Ovary (tissue), 10 donors: ENCODE measurements at places on chromosomes 7 and 10. TPM values are rescaled to one million over a fixed set of nuclear protein-coding genes. Genes with fewer than 3 reads are reported as not detected.

ZDHHC4 gene
- polyA plus RNA-seq: 92.0 TPM

HNRNPH3 gene
- 337 TPM for polyA plus RNA-seq

ZNF655 gene
- polyA plus RNA-seq: 33.0 TPM

CTTNBP2 gene
- 6.7 TPM for polyA plus RNA-seq

CPED1 gene
- polyA plus RNA-seq: 42.1 TPM

LRRC17 gene
- polyA plus RNA-seq: 102 TPM

SFMBT2 gene
- 8.5 TPM for polyA plus RNA-seq

GRCh38 chr10:111122127-111122526 is 45.3 kb downstream of the ADRA2A start:
- no peak for DNase-seq

DNA sequence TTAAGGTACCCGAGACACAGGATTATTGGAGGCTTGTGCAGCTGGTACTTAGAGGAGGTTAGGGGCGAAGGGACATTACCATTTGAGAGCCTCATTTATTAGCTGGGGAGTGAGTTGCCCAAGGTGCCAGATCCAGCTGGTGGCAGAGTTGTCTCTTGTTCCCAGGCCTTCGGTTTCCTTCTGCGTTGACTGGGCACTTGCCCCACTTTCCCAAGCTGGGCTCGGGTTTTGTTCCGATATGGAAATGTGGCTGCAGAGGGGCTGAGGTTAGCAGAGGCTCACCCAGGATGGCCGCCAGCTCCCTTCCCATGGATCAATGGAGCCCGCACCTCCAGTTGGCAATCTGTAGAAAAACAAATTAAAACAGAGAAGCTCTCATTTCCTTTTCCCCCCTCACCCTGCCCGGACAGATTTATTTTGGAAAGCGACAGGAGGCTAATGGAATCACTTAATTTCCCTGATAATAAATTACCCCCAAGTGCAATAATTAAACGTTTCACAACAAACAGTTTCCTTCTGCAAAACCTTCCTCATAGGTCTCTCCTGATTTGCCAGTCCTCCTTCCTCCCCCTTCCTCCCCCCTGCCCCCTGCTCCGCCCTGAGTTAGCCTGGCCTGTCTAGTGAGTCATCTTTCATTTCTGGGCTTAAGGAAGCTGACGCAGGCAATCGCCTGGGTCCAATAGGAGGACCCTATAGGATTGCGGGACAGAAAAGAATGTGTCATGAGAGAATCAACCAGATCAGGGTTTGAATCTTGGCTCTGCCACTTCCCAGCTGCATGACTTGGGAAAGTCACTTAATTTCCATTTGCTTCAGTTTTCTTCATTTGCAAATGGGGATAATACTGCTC is 51.7 kb downstream of the ADRA2A start:
- DNase-seq: no peak

- DNase-seq: no peak
Measured at GRCh38 chr10:91416339-91416855, 6.3 kb downstream of the HECTD2 start.

GRCh38 chr7:50867034-50867356 is 84.3 kb upstream of the GRB10 start:
- DNase-seq: no peak

DNA sequence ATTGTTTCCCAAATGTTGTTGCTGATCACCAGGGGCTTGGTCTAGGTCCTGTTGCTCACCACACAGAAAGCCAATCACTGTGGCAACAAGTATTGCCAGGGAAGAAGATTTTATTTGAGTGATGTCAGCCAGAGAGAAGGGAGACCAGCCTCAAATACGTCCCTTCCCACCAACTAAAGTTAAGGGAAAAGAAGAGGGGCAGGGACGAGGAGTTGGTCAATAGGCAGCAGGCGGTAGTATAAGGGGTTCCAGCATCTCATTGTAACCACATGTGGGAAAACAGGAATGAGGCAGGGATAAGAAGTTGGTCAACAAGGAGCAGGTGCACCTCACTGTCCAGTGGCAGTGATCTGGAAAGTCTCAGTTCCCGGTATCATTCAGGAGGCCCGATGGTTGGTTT is 138.9 kb upstream of the KCNMA1 start:
- no peak for DNase-seq

DNA sequence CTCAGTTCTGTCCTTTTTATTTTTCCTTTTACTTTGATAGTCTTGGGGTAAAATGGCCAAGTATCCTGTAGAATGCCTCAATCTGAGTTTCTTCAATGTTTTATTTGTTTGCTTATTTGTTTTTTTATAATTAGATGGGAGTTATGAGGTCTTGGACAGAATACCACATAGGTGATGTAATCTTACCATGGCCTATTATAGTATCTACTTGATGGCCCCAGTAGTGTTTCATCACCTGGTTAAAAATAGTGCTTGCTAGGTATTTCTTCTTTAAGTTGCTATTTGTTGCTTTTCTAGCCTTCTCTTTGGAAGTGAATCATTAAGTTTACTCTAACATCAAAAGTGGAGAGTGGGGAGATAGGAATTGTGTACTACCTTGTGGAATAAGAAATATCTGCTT is 1020.0 kb upstream of the KCND2 start:
- DNase-seq: no peak

DNA sequence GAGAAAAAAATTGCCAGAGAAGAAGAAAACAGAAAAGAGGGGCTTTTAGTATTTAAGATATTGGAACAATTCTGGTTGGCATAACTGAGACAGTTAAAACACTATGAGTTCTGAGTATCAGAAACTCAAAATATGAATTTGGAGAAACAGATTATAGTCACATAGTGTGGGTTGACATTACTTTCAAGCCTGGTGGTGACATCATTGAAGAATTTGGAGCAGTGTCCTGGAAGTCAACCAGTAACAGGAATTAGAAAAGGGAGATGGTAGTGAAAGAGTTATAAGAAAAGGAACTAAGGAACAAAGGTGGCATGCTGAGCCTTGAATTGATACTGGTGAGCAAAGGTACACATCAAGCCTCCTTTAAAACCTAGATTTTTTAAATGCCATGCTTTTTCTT is 88.2 kb downstream of the ZNF438 start:
- DNase-seq: no peak

DNA sequence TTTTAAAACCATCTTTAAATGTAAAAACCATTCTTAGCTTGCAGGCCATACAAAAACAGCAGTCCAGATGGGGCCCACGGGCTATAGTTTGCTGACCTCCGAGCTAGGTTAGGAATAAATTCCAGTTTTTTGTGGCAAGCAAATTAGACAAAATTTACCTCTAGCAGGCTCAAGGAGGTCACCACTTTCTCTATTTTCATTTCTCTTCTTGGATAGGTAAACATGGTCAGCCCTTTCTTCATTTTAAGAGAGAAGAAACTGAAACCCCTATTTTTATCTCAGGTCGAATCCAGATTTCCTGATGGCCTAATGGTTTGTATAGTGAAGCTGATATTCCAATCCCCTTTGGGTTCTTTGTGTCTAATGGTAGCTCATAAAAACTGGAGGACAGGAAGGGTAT is 10.7 kb downstream of the IKZF5 start:
- no peak for DNase-seq

- DNase-seq: no peak
Measured at GRCh38 chr7:121331574-121331973, 2.8 kb downstream of the WNT16 start.

DNA sequence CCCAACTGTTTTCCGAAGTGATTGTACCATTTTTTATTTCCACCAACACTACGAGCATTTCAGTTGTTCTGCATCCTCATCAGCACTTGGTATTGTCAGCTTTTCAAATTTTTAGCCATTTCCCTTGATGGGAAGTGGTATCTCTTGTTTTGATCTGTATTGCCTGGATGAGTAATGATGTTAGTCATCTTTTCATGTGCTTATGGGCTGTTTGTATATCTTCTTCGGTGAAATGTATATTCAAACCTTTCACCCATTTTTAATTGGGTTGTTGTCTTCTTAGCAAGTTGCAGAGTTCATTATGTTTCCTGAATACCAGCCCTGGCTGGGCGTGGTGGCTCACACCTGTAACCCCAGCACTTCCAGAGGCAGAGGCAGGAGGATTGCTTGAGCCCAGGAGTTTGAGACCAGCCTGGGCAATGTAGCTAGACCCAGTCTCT is 22.1 kb downstream of the CLIP2 start:
- no peak for DNase-seq

GRCh38 chr10:53209944-53210611 is 437.5 kb upstream of the MBL2 start:
- DNase-seq: no peak

DNA sequence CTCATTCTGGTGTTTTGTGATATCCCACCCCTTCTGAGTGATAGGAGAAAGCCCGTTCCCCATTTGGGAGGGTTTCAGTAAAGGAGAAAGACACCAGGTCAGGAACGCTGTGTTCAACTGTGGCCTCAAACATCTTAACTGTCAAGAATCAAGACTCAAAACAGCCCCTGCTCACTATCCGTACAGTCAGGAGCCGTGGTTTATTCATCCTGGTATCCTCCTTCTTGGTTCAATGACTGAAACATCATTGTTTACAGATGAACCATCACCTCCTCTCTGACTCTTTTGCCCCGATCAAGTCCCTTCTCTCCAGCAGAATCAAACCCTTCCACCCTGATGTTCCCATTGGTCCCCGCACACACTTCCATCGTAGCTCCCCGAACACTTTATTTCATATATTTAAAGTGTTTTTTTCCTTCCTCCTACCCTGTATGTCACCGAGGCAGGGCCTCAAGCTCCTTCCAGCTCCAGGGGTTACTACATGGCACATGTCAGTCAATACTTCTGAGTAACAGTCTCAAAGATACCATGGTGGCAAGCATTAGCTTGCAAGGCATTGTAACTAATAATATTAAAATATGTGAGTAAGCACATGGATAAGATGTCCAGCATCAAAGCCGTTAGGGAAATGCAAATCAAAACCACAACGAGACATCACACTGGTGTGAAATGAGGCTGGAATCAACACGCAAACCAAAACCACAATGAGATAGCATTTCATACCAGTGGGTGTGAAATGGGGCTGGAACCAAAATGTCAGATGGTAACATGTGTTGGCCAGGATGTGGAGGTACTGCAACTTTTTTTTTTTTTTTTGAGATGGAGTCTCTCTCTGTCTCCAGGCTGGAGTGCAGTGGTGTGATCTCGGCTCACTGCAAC is 124.7 kb upstream of the C1QL3 start:
- DNase-seq: no peak

DNA sequence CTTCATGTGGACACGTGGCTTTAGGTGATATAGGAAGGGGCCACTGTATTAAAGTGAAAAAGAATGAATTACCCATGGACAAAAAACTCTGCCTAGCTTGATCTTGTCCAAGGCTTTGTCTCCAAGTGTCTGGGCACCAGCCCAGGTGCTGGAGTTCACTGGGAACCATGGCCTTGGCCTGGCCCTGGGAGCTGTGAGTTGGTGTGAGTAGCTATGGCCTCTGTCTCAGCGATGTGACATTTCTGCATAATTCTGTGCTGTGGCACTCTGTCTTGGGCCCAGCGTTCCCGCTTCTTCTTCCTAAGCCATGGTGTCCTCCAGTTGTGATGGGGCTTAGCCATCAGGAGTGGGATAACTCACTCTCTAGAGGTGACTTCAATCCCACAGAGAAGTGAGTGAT is 119.0 kb upstream of the PPP2R2D start:
- no peak for DNase-seq

DNA sequence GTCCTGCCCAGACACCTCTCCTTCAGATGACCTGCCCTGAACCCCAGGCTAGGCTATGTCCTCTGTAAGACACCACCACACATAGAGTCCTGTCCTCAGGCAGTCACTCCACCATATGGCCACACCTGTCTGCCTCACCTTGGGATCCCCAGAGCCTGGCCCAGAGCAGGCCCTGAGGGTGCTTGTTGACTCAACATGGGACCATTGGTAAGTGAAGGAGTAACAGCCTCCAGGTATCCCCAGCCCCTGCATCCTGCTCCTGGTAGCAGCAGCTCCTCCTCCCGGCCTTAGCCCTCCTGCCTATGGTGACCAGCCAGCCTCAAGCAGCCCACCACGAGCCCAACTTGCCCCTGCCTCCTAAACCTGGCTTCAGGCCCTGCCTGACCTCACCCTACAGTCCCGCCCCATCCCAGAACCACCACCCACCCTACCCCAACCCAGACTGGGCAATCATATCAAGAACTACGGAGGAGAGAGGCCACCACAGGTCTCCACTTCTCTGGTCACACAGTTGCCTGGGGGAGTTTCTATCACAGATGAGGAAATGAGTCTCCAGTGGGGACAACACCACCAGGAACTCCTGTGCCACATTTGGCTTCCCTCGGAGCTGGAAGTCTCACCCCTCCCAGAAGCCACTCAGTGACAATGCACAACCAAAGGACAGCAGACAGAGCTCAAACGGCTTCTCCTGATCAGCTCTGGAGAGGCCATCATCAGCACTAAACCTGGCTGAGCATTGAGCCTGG is 136.6 kb downstream of the GRID1 start:
- DNase-seq: no peak

GRCh38 chr10:116737627-116738327 is 4.6 kb downstream of the HSPA12A start:
- DNase-seq: peak; percentile 23

- DNase-seq: no peak
Measured at GRCh38 chr10:22265839-22266537, 48.2 kb upstream of the EBLN1 start.

DNA sequence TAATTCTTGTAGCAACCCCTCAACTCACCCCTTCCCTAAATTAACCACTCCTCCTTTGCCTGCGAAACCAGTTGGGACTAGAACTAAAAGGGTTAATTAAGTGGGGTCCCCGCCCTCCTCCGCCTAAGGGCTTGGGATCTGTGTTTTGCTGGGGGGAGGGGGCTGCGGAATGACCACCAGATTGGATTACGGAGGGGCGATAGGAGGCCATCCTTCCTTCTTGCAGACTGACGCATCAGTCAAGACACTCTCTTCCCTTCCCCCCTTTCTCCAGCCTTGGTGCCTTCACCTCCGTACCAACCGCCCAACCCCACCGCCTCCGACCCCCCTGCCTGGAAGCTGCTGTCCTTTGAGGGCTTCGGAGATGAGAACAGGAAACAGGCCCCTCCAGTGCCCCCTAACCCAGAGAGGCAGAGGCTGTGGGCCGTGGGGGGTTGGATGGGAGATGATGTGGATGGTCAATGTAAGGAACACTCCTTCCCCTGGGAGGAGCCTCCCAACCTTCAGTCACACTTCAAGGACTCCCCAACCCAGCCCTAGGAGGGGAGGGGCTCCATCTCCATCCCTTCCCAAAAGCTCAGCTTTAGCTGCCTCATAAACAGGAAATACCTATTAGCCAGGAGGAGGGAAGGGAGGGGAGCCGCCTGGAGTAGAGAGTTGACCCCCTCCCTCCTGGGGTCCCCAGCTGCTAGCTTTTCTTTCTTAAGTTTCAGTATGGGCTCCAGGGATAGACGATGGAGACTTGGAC is 997 bp upstream of the LDB1 start:
- DNase-seq: peak; percentile 95

GRCh38 chr7:28364082-28364481 is 48.2 kb upstream of the CREB5 start:
- no peak for DNase-seq
